Stimulated activated CD8-positive, alpha-beta memory T cell treated with anti-CD3 and anti-CD28 coated beads, Interleukin-4, amount 100 ng/mL, for 1 hour (primary cell): ENCODE measurements at places on chromosomes 1 and 21.
A peak's percentile ranks its signal among the peaks of the same experiment; 100 is the strongest.

GRCh38 chr1:55039342-55040082, at the start of gene PCSK9:
Gene PCSK9, plus strand, starts transcription at chr1:55039548. Its CDS starts 290 bp downstream, at chr1:55039838.
- no peak for DNase-seq

DNA sequence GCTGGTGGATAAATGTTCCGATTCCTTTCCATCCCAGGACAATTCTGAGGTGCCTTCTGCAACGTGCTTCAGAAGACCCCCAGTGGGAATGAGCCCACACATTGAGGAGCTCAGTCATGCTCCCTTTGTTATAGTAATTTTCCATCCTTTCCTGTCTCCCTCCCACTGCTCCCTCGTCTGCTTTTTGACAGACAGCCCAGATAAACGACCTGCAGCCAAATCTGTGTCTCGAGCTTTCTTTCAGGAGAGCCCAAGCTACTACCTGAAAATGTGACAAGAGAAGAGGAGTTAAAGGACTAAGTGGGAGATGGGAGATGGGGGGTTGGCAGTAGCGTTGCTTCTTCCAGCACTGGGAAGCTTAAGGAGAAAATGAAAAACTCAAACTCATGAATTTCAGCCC, 65.9 kb upstream of the LRRN2 start:
- no peak for DNase-seq

DNA sequence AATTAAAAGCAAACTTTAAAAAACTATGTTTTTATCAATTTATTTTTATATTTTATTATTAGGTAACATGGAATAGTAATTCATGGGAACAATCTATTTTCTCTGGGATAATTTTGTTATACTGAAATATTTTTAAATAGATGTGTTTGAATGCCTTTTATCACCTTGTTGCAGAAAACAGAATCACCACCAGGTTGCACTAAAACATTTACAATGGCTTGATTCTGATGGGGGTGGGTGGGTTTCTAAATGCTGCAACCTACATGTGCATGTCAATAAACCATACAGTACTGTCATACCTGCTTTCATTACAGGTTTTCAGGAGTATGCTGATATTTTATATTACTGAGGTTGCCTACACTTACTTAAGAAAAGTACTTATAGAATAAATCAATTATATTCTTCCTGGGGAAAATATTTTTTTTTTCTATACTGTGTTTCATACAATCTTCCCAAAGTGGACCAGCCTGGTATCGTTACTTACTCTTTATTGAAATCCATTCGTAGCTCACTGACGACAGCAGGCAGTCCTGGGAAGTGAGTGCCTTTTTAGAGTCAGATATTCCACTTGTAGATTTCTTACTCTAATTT, 132.8 kb downstream of the PTPRC start:
- DNase-seq: no peak

DNA sequence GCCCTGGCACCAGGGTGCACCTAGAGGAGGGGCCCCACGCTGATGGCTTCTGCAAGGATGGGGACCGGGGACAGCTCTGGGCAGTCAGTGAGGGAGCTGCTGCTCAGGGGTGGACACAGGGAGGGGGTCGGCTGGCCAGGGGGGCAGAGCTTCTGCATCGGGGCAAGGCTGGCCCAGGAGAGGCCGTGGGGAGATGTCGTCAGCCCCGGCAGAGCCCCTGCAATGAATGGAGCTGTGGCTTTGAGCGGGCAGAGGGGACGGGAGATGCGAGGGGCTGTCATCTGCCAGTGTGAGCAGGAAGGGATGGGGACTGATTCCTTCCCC, 31.8 kb downstream of the SLX9 start:
- no peak for DNase-seq

GRCh38 chr1:95206514-95206913, 27.5 kb upstream of the RWDD3 start:
- DNase-seq: no peak

- DNase-seq: no peak
Observed at GRCh38 chr21:33586927-33587326, 1.6 kb downstream of the DONSON start.

DNA sequence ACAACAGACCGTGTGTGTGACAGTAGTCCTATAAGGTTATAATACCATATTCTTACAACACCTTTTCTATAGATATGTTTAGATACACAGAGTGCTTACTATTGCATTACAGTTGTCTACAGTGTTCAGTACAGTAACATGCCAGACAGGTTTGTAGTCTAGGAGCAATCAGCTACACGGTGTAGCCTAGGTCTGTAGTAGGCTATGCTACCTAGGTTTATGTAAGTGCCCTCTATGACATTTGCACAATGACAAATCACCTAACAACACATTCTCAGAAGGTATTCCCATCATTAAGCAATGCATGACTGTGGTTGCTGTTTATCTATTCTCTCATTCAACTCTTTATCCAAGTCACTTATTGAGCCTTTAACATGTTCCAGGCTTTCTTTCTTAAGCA, 1.8 kb upstream of the WLS start:
- no peak for DNase-seq

DNA sequence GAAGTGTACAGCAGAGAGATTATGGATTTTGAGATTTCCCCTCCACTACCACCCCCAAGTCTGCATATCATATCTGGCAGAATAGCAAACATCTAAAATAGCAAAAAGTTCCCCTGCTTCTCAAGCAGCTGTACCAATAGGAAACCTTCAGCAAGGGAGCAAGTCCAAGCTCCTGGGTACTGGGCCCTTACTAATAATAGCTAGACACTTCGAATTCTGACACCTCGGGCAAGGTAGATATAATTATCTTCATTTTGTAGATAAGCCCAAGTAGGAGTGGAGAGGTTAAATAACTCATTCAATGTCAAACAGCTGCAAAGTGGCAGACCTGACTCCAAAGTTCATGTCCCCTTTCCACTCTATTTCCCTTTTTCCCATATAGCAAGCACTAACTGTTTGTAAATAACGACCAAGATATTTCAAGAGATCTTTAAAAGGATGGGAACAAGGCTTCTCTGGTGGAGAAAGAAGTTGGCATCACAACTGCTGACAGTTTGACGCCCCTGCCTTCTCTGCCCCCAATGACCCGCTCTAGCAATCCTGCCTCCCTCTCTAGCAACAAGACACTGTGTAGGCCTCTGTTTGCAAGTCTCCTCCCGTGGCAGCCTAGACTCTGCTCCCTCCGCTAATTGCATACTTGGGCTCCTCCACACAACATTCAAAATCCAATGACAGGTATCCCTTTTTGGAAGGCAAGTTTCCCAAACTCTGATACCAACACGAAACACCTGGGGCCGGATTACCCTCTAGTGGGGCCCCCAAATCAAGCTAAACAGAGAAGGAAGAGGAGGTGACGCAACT, 18.7 kb upstream of the ADAR start:
- DNase-seq: no peak

- DNase-seq: no peak
Observed at GRCh38 chr1:228848406-228848805, 113.1 kb downstream of the RHOU start.

DNA sequence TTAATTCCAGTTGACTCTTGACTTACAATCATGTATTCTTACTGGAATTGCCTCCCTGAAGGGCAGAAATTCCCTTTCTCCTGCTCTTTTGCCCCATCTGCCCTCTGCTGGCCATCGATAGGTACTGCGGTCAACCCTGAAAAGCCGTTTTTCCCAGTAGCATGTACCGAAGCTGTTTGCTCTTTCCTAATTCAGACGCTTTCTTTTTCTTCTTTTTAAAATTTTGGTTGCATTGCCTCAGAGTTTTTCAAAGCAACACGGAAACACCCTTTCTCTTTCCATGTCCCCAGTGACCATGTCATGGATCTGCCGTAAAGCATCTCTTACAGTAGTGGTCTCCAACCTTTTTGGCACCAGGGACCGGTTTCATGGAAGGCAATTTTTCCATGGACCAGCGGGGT, 164.2 kb upstream of the C1orf21 start:
- peak; percentile 24 for DNase-seq

GRCh38 chr21:45029298-45029947, 45.0 kb upstream of the ADARB1 start:
- DNase-seq: no peak

- no peak for DNase-seq
Observed at GRCh38 chr1:204241050-204241449, 27.3 kb upstream of the GOLT1A start.

- no peak for DNase-seq
Observed at GRCh38 chr1:226355669-226356551, 46.9 kb upstream of the LIN9 start.

- no peak for DNase-seq
Observed at GRCh38 chr1:65069011-65069565, 78.9 kb upstream of the AK4 start.

DNA sequence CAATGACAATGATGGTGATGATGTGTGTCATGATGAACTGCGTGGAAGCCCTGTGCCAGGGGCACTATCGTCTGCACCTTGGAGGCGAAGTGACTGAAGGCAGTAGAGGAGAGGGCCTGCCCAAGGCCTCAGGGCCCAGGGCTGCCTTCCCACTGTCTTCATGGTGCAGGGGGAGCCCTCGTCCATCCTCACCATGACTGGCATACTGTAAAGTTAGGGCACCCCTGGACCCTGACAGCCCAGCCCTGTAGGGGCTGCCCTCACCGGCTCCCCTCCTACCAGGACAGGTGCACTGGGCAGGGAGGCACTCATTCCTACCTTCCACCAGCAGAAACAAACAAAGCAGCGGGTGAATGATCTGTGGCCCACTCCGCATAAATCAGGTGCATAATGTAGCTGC, 156.9 kb upstream of the C1orf174 start:
- DNase-seq: no peak

GRCh38 chr1:11960715-11961114, 19.5 kb upstream of the MFN2 start:
- DNase-seq: no peak

DNA sequence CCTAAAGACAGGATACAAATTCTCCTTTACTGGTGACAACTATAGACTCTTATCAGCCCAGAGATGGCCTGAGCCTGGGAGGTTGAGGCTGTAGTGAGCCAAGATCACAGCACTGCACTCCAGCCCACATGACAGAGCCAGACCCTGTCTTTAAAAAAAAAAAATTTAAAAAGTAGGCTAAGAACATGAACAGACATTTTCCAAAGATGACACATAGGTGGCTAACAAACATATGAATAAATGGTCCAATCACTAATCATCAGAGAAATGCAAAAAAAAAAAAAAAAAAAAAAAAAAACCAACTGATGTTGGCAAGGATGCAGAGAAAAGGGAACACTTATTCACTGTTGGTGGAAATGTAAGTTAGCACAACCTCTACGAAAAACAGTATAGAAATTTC, 65.0 kb downstream of the TOR3A start:
- no peak for DNase-seq

DNA sequence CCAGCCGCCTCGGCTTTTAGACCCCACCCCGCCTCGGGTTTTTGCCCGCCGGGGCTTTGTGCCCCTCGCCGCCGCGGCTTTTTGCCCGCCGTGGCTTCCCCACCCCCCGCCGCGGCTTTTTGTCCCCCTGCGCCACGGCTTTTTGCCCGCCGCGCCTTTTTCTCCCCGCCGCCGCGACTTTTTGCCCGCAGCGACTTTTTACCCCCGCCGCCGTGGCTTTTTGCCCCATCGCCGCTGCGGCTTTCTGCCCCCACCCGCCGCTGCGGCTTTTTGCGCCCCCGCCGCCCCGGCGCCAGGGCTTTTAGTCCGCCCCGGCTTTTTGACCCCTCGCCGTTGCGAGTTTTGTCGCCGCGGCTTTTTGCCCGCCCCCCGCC, 474.4 kb downstream of the FAM72C start:
- DNase-seq: no peak

DNA sequence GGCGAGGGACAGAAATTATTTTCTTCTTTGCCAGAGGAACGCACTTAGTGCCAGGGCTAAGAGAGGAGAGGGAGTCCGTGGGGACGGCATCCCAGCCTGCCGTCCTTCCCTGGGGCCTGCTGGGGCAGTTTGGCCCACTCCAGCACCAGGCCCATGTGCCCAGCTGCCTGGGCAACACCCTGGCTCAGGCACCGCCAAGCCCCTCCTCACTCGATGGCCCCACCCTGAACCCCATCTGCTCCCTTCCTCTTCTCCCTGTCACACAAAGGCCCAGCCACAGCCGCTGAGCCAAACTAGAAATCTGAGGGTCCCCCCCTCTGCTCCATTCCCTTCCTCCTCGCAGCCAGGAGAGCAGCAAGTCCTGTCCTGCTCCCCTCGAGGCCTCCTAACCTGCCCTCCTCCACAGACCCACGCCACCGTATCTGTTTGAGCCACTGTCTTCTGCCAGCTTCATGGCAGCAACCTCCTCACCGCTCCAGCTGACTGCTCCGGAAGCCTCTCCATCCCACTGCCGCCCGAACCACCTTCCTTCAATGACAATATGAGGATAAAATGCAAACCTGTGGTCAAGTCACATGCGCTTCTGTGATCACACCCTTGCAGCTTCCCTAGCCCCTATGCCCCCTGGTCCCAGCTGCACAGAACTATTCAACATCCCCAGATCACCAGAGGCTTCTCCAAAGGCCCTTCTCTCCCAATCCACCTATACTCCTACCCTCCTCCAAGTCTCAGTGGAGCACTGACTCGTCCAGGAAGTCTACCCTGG, 8.4 kb upstream of the TNNI1 start:
- no peak for DNase-seq

DNA sequence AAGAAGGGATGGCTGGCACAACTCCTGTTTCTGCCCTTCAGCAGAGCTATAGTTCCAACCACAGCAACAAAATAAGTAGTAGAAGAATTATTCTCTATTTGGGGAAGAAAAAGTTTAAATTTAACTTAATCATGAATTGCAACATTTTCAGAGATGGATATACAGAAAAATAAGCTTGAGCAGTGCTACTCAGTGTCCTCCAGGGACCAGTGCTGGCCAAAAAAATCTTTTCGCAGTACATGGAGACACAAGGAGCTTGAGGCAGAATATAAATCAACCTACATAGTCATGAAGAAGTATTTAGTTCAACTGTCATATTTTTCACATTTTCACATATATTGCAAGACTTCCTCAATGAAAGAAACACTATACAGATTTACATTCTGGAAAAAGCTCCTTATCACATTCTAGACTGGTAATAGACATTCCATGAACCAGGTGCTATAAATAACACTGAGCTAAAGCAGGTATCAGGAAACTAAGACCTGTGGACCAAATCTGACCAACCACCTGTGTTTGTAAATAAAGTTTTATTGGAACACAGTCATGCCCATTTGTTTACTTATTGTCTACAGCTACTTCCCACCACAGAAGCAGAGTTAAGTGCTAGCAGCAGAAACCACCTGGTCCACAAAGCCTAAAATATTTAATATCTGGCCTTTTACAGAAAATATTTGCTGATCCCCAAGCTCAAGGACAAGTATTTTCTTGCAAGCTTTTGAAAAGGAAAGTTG, 101.9 kb downstream of the RGS21 start:
- DNase-seq: no peak

DNA sequence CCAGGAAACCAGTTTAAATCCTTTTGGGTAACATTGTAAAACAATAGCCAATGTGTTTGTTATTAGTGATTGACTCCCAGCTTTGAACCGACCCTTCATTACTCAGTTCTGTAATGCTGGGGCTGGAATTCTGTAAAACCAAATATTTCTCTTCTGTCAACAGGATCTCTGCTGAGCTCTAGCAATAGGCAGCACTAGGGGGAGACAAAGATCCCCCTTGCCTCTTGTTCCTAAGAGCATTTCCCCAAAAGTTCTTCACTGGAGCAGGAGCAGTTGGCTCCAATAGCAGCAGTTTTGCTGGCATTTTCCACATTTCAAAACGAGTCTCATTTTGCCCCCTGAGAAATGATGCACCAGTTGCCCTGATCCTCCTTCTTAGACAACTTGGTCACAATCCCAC, 1671.1 kb downstream of the MRPL39 start:
- DNase-seq: no peak

GRCh38 chr1:64590316-64590715, 120.4 kb downstream of the CACHD1 start:
- DNase-seq: no peak
